CD4-positive, alpha-beta memory T cell (primary cell): ENCODE measurements at places on chromosomes 3 and 15. TPM values are rescaled to one million over a fixed set of nuclear protein-coding genes. Genes with fewer than 3 reads are reported as not detected.
A peak's percentile ranks its signal among the peaks of the same experiment; 100 is the strongest.

The ARHGEF26 gene
- 0.17 TPM for total RNA-seq

GRCh38 chr3:46707601-46708011 lies 6.4 kb downstream of the TMIE start:
- DNase-seq = no peak
- H3K36me3 ChIP-seq = no peaks in the 10 kb centered on the region
- H3K4me1 ChIP-seq = no peaks in the 10 kb centered on the region
- no peak overlapping the region for H3K27ac ChIP-seq

DNA sequence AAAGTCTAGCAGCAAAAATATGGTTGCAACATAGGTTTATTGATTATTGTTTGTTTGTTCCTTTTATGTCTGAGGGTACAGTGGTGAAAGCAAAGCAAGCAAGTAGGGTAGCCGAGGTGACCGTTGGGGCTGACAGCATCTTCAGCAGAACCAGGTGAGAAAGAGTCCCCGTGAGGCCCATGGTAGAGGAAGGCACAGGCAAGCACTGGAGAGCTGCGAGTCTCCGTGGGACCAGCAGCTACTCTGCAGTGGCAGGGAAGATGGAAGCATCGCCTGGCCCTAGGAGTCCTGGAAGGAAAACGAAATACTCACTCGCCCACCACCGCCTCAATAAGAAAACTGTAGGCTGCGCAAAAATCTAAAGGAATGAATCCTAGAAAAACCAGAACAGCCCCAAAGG lies 25.3 kb upstream of the GABRA5 start:
- H3K4me3 ChIP-seq = no peak overlapping the region
- no peaks in the 10 kb centered on the region for H3K4me1 ChIP-seq
- no peak for DNase-seq
- no peaks in the 10 kb centered on the region for H3K27me3 ChIP-seq
- H3K36me3 ChIP-seq = no peaks in the 10 kb centered on the region
- H3K27ac ChIP-seq = no peak overlapping the region

- DNase-seq = no peak
- H3K4me3 ChIP-seq = no peak overlapping the region
- H3K36me3 ChIP-seq = no peaks in the 10 kb centered on the region
- H3K27me3 ChIP-seq = no peaks in the 10 kb centered on the region
- no peaks in the 10 kb centered on the region for H3K4me1 ChIP-seq
Observed at GRCh38 chr3:158121295-158121694, 11.4 kb downstream of the RSRC1 start.

The ATP13A4 gene
- 3.0 TPM for total RNA-seq

- H3K27me3 ChIP-seq = no peaks in the 10 kb centered on the region
- H3K36me3 ChIP-seq = no peaks in the 10 kb centered on the region
- H3K27ac ChIP-seq = no peak overlapping the region
- DNase-seq = no peak
- peaks cover 6% of the 10 kb centered on the region for H3K4me1 ChIP-seq
Observed at GRCh38 chr3:46087871-46088270, 60.6 kb upstream of the XCR1 start.

- no peak overlapping the region for H3K27ac ChIP-seq
- DNase-seq = no peak
- H3K36me3 ChIP-seq = no peaks in the 10 kb centered on the region
- H3K4me1 ChIP-seq = no peaks in the 10 kb centered on the region
- no peak overlapping the region for H3K4me3 ChIP-seq
Observed at GRCh38 chr3:177618873-177619733, 421.8 kb upstream of the TBL1XR1 start.

GRCh38 chr15:69857250-69857649 lies 240.5 kb downstream of the TLE3 start:
- peaks cover 15% of the 10 kb centered on the region for H3K4me1 ChIP-seq
- no peak overlapping the region for H3K4me3 ChIP-seq
- no peaks in the 10 kb centered on the region for H3K36me3 ChIP-seq
- no peaks in the 10 kb centered on the region for H3K27me3 ChIP-seq
- no peak for DNase-seq
- no peak overlapping the region for H3K27ac ChIP-seq

The DPP8 gene
- total RNA-seq = 58.6 TPM

- no peaks in the 10 kb centered on the region for H3K27me3 ChIP-seq
- no peak for DNase-seq
- peak overlapping the region; percentile 94 for H3K4me3 ChIP-seq
Observed at GRCh38 chr15:67064607-67065530, 533 bp upstream of the SMAD3 start.

The PLAAT1 gene
- total RNA-seq = not detected

GRCh38 chr3:185200639-185201038 lies 47.8 kb upstream of the C3orf70 start:
- DNase-seq = no peak
- H3K27ac ChIP-seq = no peak overlapping the region
- no peaks in the 10 kb centered on the region for H3K36me3 ChIP-seq
- no peaks in the 10 kb centered on the region for H3K4me1 ChIP-seq

DNA sequence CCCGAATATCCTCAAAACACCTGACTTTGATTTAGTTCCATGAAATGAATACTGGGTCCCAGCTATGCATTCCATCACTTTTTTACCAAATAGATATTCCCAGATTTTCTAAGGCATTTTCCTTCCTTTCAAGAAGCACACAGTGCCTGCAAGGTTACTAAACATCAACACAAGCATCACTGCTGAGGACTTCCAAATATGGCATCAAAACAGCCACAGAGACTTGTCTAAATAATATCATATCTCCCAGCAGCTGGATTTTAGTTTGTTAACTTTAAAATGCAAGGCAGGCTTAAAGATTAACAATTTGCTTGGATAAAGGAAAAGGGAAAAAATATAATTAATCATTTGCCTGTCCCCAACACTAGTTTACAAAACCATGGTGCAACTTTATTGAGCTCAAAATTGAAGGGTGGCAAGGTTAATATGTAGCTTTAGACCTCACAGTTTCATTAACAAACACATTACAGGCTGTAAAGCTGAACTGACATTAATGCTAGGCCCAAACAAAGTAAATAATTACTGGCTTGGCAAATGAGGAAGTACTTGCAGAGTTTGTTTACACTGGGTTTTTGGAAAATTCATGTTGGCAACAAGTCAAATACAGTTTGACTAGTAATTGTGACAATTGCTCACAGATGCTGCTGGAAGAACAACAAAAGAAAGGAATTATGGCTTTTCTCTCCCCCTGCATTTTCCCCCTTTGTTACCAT lies 401.7 kb upstream of the CDIN1 start:
- no peak overlapping the region for H3K4me3 ChIP-seq
- H3K27ac ChIP-seq = no peak overlapping the region
- H3K27me3 ChIP-seq = no peaks in the 10 kb centered on the region
- no peaks in the 10 kb centered on the region for H3K4me1 ChIP-seq
- no peaks in the 10 kb centered on the region for H3K36me3 ChIP-seq

The SLC6A11 gene
- total RNA-seq = not detected

GRCh38 chr3:127652246-127652995 lies 20.3 kb upstream of the ABTB1 start:
- no peaks in the 10 kb centered on the region for H3K4me1 ChIP-seq
- no peaks in the 10 kb centered on the region for H3K36me3 ChIP-seq
- H3K4me3 ChIP-seq = no peak overlapping the region

The TNFSF10 gene
- 63.4 TPM for total RNA-seq

- DNase-seq = no peak
- no peaks in the 10 kb centered on the region for H3K4me1 ChIP-seq
- no peaks in the 10 kb centered on the region for H3K27me3 ChIP-seq
- H3K27ac ChIP-seq = no peak overlapping the region
Observed at GRCh38 chr3:131608296-131608695, 105.5 kb upstream of the MRPL3 start.

The ADAMTS7 gene
- not detected for total RNA-seq

The A4GNT gene
- total RNA-seq = not detected

The ANKRD63 gene
- not detected for total RNA-seq

The NME9 gene
- total RNA-seq = 1.0 TPM

DNA sequence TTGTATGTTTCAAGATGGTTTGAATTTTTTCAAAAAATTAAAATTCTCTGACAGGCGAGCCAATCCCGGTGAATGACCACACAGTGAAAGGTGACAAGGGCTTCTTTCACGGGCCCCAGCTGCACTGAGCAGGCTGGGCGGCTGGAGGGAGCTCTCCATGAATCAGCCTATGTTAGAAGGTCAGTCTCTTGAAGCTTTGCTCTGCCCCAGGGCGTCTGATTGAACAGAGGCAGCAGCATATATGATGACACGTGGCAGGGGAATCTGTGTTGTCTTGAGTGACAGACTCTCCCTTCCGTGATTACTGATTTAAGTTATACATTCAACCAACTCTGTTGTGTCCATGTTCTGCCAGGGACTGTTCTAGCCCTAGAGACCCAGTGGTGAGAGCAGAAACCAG lies 51.5 kb downstream of the ISG20 start:
- H3K27ac ChIP-seq = no peak overlapping the region
- no peaks in the 10 kb centered on the region for H3K36me3 ChIP-seq
- no peak overlapping the region for H3K4me3 ChIP-seq
- no peaks in the 10 kb centered on the region for H3K4me1 ChIP-seq
- H3K27me3 ChIP-seq = peaks cover 4% of the 10 kb centered on the region

- H3K27ac ChIP-seq = no peak overlapping the region
- DNase-seq = no peak
- H3K4me3 ChIP-seq = no peak overlapping the region
- no peaks in the 10 kb centered on the region for H3K36me3 ChIP-seq
- H3K27me3 ChIP-seq = no peaks in the 10 kb centered on the region
- H3K4me1 ChIP-seq = no peaks in the 10 kb centered on the region
Observed at GRCh38 chr3:177005718-177006405, 191.4 kb downstream of the TBL1XR1 start.

The ST6GAL1 gene
- total RNA-seq = 232 TPM

The ARNT2 gene
- total RNA-seq = not detected
